ENCODE measurements at places on chromosomes 16 and 17.

GRCh38 chr16:79500286-79500685 is 100.3 kb downstream of the MAF start:
- no peak for DNase-seq

DNA sequence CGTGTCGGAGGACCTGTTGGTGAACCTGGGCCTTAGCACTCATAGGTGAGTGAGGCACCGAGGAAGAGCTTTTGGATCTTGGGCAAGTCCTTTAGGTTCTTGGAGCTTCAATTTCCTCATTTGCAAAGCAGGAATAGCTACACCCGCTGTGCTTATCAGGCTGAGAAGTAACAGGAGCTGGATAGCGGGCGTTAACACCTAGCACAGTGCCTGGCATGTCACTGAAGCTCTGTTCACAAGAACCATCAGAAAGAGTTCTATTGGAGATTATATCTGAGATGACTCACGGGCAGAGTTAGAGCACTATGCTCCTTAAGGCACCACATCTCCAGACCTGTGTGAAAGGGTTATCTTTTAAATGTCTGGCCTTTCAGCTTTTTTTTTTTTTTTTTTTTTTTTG is 12.8 kb downstream of the MEOX1 start:
- no peak for DNase-seq

GRCh38 chr16:27315333-27316037 is 1.7 kb downstream of the IL4R start:
- no peak for DNase-seq

- DNase-seq = no peak
Observed at GRCh38 chr17:1683459-1683858, 1.2 kb downstream of the PRPF8 start.

- DNase-seq = no peak
Observed at GRCh38 chr16:68612996-68613395, 32.1 kb upstream of the CDH3 start.
